Natural killer cell (primary cell): ENCODE measurements at places on chromosomes 1 and 21. TPM values are rescaled to one million over a fixed set of nuclear protein-coding genes. Genes with fewer than 3 reads are reported as not detected.

DNA sequence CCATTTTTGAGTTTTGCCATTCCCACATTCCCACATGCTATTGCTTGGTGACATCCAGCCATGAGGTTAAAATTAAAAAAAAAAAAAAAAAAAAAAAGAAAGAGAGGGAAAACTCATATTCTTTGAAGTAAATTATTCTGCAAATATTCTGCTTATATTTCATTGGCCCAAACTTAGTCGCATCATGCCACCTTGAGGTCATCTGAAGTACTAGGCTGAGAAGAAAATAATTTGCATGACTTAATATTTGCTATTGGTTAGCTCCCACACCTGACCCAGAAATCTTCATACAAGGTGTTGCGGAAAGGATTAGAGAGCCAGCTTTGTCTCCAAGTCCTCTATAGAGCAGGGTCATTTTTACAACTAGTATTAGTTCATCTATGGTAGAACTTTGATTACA lies 2206.0 kb downstream of the MRPL39 start:
- DNase-seq, result no peak

DNA sequence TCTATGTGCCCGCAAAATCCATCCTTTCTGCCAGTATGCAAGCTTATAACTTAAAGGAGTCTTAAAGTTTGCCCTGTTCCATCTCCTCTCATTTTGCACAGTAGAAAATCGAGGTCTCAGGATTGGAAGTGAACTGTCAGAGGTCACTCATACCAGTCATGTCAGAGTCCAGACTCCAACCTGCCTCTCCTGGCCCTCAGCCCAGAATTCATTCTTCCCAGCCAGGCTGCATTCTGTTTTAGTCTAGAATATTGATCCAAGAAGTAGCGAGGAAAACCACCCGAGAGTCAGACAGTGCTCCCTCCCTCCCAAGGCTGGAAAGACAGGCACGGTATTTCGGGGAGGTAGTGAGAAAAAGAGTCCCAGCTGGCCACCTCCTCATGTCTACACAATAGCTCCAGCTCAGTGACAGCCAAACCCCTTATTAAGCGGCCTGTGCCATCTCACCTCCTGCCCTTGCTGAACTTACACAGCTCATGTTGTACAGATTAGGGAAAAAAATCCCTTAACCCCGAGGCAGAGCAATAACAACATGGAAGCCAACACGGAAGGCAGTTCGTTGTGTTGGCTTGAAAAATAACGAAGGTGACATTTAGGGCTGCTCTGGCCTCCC lies 89.4 kb downstream of the OMA1 start:
- no peak for DNase-seq

- DNase-seq, result no peak
These were observed 85.5 kb downstream of the FBXO2 start for GRCh38 chr1:11568687-11569086.

Gene FYB2
- total RNA-seq, result not detected
